ENCODE measurements at places on chromosomes 2 and 18.

DNA sequence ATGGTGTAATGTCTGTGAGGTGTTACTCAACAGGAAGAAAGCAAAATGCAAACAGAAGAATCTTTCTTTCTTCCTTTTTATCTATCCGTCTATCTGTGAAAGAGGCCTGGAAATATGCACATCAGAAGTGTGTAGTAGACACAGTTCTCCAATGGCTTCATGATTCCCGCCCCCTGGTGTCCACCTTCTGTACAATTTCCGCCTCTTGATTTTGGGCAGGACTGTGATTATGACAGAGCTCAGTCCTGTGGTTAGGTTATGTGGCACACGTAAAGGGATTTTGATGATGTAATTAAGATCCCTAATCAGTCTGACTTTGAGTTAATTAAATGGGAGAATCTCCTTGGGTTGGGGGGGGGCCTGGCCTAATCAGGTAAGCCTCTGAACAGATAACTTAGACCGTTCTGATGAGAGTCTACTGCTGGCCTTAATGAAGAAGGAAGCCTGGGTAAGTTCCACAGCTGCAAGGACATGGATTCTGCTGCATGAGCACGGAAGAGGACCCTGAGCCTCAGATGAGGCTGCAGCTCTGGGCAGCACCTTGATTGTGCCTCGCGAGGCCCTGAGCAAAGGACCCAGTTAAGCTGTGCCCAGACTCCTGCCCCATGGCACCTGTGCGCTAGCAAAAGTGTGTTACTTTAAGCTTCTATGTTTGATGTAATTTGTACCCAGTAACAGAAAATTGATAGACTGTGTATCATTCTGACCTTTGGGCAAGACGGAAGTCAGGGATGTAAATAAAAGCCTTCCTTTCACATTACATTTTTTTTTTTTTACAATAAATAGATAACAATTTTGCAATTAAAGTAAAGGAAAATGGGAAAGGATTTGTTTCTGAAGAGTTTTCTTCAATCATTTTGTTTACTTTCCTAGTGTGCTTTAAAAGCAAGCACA is 11.3 kb upstream of the KCNF1 start:
- no peak for DNase-seq

DNA sequence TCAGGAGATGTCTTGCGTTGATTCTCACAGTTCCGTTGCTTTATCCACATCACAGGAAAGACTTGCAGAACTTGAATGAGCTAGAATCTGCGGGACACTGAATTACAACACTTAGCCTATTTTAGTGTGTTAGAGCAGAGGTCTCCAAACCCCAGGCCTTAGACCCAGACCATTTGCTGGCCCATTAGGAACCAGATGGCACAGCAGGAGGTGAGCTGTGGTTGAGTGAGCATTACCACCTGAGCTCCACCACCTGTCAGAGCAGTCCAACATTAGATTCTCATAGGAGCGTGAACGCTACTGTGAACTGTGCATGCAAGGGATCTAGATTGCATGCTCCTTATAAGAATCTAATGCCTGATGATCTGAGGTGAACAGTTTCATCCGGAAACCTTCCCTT is 3.8 kb downstream of the MRPL30 start:
- DNase-seq, result no peak

DNA sequence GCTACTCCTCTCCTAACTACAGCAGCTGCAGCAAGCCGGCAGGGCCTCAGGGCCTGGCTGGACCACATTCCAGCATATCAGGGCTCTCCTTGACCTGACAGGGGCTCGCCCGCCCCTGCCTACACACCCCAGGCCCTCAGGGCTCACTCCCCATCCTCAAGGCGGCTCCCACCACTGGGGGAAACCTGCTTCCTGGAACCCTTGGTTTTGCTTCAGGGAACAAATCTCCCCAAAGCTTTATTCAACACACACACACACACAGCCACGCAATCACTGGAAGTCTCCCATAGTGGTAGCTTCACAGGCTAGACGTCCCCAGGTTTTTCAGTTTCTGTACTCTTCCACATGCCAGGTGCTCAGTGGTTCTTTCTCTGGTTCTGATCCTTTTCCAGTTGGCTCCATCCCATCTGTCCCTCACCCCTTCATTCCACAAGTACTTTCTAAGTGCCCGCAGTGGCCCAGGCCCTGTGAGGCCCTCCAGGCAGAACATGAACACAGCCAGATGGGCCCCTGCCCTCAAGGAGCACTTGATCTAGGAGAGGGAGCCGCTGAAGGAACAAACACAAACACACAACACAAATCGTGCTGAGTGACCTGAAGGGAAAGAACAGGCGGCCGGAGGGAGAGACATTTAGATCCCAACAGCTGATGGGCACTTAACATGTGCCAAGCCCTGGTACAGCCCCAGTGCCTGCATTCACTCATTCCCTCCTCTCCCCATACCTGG is 51.1 kb downstream of the TNS1 start:
- no peak for DNase-seq

GRCh38 chr2:598058-598802 is 79.0 kb downstream of the TMEM18 start:
- DNase-seq, result no peak

GRCh38 chr2:237065071-237065377 is 20.7 kb upstream of the COPS8 start:
- DNase-seq, result no peak

DNA sequence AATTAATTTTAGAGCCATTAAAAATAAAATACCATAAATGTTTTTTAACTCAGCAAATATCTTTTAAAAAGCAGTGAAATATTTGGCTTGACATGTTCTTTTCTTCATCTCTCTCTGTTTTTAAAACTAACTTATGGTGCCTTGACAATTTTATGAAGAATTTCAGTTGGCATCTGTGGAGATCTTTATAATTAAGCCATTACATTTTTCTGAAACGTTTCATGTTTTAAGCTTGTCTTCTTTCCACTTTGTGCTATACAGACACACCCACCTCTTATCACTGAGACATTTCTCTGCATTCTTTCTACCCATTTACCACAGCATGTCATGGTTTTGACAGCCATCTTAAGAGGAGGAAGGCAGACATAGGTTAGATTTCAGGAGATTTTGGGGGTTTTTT is 915.1 kb upstream of the FSHR start:
- no peak for DNase-seq

- DNase-seq, result no peak
Measured at GRCh38 chr18:47390410-47391024, 139.1 kb upstream of the SKOR2 start.

GRCh38 chr2:95277246-95277906 is 3.1 kb downstream of the PROM2 start:
- no peak for DNase-seq

- DNase-seq, result no peak
Measured at GRCh38 chr2:238518172-238518820, 91.6 kb downstream of the ASB1 start.

GRCh38 chr2:127182626-127183458 is 37.3 kb downstream of the CYP27C1 start:
- no peak for DNase-seq
